ENCODE measurements at places on chromosomes 4 and X.
A peak's percentile ranks its signal among the peaks of the same experiment; 100 is the strongest.

DNA sequence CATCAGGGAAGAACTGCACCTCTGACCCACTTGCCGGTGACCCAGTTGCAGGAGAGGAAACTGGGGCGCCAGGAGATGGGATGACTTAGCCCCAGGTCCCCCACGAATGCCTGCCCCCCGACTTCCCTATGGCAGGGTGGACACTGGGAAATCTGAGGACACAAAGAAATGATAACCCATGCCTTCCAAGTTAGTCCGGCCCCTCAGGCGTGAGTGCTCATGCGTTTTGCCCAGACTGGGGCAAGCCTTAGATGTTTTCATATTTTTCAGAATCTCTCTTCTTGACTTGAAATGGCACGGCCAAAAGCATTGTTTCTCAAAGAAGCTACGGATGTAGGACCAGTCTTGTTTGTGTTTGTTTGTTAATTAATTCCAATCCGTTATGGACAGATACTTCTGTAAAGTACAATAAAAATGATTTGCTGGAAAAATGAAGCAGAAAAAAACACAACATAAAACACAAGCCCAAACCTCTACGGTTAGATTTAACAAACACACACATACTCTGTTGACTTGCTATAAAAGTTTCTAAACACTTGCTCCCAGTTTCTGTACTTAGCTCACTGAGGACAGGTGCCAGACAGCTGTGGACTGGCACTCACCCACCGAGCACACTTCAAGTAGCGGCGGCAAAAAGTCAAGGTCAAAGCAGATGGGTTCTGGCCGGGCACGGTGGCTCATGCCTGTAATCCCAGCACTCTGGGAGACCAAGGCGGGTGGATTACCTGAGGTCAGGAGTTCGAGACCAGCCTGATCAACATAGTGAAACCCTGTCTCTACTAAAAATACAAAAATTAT lies 341.5 kb downstream of the BCOR start:
- DNase-seq = no peak

DNA sequence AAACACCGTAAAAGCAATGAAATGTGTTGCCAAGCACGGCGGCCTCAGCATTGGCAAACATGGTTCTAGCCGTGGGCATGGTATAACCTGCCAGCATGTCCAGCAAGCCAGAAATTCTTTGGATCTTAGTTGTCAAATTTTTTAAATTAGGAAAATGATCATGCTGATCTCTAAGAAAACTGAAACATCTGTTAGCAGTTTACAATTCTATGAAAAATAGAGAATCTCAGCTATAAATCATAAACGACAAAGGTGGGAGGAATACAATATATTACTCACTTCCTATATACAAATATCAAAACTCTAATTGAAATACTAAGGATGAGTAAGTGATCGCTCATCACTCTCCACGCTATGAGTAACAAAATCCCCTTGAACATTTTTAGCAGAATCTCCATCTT lies 130.3 kb downstream of the ADGRA3 start:
- peak; percentile 78 for DNase-seq

GRCh38 chr4:74536557-74536956 lies 91.6 kb downstream of the AREG start:
- DNase-seq = peak; percentile 48

- DNase-seq = no peak
Measured at GRCh38 chrX:30865015-30865414, 24.0 kb downstream of the TAB3 start.

DNA sequence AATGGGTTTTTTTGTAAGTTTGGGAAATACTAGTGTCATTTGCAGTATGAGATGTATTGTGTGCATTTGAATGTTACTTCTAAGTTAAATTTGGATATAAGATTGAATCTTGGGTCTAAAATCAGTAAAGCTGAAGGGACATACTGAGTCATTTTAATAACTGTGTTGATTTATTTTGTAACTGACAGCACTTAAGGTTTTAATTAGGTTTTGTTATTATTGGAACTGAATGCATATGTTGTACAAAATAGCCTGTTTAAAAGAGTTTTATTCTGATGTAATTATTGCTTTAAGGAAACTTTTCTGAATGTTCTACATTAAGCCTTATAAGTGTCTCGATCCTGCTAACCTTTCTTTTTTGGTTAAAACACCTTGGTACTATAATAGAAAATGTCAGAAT lies 396.6 kb downstream of the MAPK10 start:
- no peak for DNase-seq

GRCh38 chr4:173536808-173537429 lies 6.9 kb upstream of the HAND2 start:
- DNase-seq = no peak

DNA sequence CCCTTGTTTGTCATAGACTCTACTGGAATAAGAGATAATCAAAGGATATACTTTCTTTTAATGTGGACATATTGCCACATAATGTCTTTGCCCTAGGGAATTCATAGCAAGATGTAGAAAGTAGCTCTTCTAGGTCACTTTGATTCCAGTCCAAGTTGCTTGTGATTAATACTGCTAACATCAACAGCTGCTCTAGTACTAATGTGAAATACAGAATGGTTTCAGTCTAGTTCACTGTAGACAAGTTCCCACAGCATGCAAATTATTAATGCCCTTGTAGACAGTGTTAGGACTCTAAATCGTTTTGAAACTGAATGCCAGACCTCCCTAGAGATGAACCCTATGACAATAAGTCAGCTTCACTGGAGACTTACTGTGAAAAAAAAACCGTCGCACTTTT lies 494.6 kb upstream of the ATOH1 start:
- no peak for DNase-seq

GRCh38 chr4:58411904-58412303 lies 1301.7 kb upstream of the IGFBP7 start:
- DNase-seq = no peak

DNA sequence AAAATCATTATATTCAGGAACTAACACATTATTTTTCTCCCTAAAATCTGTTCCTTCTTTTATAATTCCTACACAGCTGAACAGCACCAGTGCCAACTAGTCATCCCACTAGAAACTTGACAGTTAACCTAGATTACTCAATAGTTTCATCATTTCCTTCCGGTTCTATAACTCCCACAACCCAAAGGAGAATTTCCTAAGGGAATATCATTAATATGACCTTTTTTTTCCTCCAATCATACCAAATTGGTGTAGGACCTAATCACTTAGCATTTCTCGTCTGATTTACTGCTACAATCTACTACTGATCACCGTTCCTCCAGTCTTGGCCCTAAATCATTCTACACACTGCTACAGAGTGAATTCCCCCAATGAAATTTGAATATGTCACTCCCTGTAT lies 45.9 kb downstream of the WDFY3 start:
- DNase-seq = peak; percentile 81

DNA sequence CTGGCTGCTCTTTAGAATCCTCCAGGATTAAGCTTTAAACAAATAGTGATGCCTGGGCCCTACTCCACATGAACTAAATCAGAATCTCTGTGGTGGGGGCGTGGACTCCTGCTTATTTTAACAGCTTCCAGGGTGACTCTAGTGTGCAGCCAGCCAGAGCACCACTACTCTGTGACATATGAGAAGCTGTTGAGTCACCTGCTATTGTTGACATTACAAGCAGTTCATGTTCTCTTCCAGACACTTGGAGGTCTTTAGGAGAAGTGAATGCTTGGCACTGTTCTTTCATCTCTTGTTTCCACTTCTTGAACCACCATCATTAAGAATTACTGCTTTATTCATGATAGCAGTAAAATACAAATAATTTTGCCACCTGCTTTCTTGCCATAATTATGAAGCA lies 426 bp upstream of the C4orf51 start:
- peak; percentile 87 for DNase-seq

Measured in lung microvascular endothelial cell (primary cell).